ENCODE measurements at places on chromosomes 5 and 9. TPM values are rescaled to one million over a fixed set of nuclear protein-coding genes. Genes with fewer than 3 reads are reported as not detected.
A peak's percentile ranks its signal among the peaks of the same experiment; 100 is the strongest.

Gene IQGAP2
- total RNA-seq: 1.2 TPM

GRCh38 chr5:57280853-57281252, 107.0 kb downstream of the GPBP1 start:
- no peaks in the 10 kb centered on the region for H3K27me3 ChIP-seq
- DNase-seq: no peak
- H3K4me3 ChIP-seq: no peak overlapping the region
- H3K36me3 ChIP-seq: no peaks in the 10 kb centered on the region

DNA sequence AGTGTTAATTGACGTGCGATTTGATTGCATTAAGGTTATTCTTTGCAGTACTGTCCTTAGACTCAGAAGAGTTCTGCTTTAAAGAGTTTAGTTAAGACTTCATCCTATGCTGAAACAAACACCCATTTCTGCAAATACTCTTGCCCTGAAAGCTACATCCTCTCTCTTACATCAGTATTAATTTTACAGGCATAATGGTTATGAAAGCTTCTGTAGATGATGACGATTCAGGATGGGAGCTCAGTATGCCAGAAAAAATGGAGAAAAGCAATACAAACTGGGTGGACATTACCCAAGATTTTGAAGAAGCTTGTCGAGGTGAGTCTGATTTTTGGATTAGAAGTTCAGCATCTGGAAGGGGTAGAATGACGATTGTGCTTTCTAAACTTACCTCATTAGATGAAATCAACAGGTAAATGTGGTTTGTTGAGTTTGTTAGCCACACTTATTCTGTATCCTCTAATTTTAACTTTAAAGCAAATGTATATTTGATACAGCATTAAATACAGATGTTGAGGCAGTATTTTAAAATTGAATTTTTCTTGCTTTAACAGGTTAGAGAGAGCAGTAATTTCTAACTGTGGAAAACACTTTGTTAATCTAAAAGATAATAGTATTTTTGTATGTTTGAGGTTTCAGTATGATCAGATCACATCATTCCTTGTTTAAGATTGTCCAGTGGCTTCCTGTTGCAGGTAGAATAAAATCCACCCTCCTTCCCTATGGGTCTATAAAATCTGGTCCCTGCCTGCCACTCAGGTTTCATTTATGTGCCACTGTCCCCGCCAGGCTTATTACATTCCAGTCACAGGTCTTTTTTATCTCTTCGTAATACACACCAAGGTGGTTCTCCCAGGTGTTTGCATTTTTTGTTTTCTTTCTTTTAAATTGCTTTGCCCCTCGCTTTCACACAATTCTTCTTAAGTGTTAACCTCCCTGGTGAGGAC, 1.3 kb downstream of the NAA35 start:
- DNase-seq: no peak
- peaks cover 34% of the 10 kb centered on the region for H3K36me3 ChIP-seq
- H3K27ac ChIP-seq: peak overlapping the region; percentile 93
- H3K4me1 ChIP-seq: peaks cover 34% of the 10 kb centered on the region
- peak overlapping the region; percentile 96 for H3K4me3 ChIP-seq

DNA sequence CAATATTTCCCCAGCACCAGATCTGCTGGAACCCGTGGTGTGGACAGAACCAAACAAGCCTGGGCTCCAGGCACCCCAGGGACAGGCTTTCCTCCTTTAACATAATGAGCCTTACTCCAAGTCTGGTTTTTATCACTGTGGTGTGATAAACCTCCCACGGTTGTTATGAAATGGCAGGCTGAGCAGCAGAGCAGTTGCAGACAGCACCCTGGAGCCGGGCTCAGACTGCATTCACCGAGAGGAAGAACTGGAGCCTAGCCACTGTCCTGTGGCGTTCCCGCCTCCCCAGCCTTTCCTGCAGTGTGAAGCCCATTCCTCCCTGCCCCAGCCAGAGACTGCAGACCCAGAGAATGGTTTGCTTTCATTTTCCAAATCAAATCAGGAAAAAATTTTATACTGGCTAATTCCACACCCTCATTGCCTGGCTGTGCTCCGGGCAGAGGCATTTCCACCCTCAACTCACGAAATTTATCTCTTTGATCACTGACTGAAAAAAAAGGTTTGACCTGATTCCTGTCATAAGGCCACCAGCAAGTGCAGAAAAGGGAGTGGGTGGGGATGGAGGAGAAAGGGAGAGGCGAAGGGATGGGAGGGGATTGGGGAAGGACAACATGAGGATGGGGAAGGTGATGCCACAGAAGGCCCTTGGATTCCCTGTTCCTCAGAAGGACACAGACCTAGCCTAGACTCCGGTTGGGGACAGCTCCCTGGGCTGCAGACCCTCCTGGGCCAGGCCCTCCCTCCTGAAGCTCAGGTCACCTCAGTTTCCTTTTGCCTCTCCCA, 18.9 kb downstream of the IPPK start:
- no peak overlapping the region for H3K27ac ChIP-seq
- H3K36me3 ChIP-seq: no peaks in the 10 kb centered on the region
- no peak for DNase-seq
- no peaks in the 10 kb centered on the region for H3K4me1 ChIP-seq
- no peaks in the 10 kb centered on the region for H3K27me3 ChIP-seq
- no peak overlapping the region for H3K4me3 ChIP-seq

Gene ADAMTS6
- 0.34 TPM for total RNA-seq

DNA sequence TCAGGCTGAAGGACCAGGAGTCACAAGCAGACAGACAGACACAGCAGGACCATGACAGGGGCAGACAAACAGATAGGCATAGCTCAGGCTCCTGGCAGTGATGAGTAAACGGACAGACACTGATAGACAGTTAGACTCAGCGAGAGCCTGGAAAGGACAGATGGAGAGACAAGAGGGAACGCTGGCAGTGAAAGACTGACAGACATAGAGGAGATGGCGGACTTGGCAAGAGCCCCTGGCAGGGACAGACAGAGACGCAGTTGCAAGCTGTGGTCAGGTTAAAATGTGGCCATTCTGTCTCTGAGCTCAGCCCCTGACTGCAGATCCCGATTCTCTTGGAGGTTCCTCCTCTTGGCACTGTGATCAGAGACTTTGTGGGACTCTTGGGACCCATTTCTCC, 13.6 kb downstream of the CSF2 start:
- no peak overlapping the region for H3K4me3 ChIP-seq
- no peaks in the 10 kb centered on the region for H3K27me3 ChIP-seq
- no peak for DNase-seq
- H3K27ac ChIP-seq: no peak overlapping the region

GRCh38 chr5:122321921-122322320, 9.9 kb downstream of the SNCAIP start:
- no peaks in the 10 kb centered on the region for H3K4me1 ChIP-seq
- no peaks in the 10 kb centered on the region for H3K27me3 ChIP-seq
- no peaks in the 10 kb centered on the region for H3K36me3 ChIP-seq
- no peak overlapping the region for H3K4me3 ChIP-seq
- no peak for DNase-seq
- H3K27ac ChIP-seq: no peak overlapping the region

- H3K36me3 ChIP-seq: no peaks in the 10 kb centered on the region
- no peaks in the 10 kb centered on the region for H3K27me3 ChIP-seq
- H3K4me3 ChIP-seq: no peak overlapping the region
- H3K4me1 ChIP-seq: no peaks in the 10 kb centered on the region
Measured at GRCh38 chr9:131323629-131324028, 34.1 kb downstream of the PLPP7 start.

Gene GLT6D1
- total RNA-seq: not detected

Gene SPATA31A3
- total RNA-seq: not detected

DNA sequence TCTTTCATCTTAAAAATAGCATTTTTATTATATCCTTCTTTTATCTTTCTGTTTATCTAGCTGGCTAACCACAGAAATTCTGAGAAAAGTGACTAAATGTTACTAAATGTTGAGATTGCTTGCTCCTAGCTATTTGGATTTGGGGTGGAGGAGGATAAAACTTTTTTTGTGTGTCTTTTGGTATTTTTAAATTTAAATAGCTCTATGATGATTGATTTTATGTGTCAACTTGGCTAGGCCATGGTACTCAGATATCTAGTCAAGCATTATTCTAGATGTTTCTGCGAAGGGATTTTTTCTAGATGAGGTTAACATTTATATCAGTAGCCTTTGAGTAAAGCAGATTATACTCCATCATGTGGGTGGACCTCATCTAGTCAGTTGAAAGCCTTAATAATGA, 75.0 kb downstream of the GCNT1 start:
- H3K4me1 ChIP-seq: no peaks in the 10 kb centered on the region
- H3K4me3 ChIP-seq: no peak overlapping the region
- H3K36me3 ChIP-seq: no peaks in the 10 kb centered on the region
- DNase-seq: no peak

- H3K36me3 ChIP-seq: no peaks in the 10 kb centered on the region
- H3K27me3 ChIP-seq: no peaks in the 10 kb centered on the region
- no peak for DNase-seq
- peak overlapping the region; percentile 65 for H3K27ac ChIP-seq
- H3K4me3 ChIP-seq: no peak overlapping the region
- peaks cover 21% of the 10 kb centered on the region for H3K4me1 ChIP-seq
Measured at GRCh38 chr5:107389130-107389774, 281.5 kb downstream of the EFNA5 start.

DNA sequence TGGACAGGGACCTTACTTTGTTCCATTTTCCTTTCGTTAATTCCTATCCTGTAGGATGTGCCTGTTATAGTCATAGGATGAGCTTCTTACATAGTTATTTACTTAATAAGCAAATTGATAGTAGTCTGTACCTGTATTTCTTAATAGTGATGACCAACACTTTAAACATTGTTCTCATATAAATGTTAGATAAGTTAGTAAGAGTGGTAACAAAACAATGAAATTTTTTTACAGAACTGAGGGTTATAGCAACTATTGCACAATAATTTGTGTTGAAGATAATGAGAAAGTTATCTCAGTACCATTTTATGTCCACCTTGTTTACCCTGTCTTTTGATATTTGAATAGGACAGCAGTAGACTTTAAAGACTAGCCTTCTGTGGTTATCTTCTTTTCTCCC, 162.9 kb upstream of the ELL2 start:
- H3K4me1 ChIP-seq: peaks cover 7% of the 10 kb centered on the region
- no peak overlapping the region for H3K4me3 ChIP-seq

GRCh38 chr5:43875741-43876140, 272.8 kb downstream of the NNT start:
- H3K4me1 ChIP-seq: no peaks in the 10 kb centered on the region
- H3K27me3 ChIP-seq: no peaks in the 10 kb centered on the region
- no peak for DNase-seq
- no peak overlapping the region for H3K27ac ChIP-seq
- no peak overlapping the region for H3K4me3 ChIP-seq

DNA sequence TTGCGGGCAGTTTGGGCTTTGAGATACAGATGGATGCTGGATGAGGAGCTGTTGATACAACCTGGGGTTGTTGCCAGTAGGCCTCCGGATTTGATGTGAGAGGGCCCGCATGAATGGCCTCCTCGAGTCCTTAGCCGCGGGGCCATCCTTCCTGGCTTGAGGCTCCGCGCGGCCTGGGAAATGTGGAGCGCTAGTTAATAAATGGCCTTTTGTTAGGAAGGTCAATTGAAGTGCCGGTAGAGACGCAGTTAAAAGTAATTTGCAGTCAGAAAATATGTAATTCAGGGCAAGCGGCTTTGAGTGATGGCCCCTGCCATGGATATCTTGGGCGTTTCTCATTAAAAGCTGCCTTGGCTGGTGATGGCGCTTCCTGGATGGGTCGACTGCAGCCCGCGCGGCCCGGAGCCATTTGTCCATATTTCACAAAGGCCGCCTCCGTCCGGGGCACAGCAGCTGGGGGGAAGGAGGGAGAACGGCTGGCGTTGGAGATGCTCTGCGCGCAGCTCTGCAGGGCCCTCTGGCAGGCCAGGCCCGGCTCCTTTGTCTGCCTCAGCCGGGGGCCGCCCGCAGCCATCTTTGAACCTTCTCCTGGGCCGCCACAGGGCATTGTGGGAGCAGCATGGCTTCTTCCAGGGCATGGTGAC, 11.2 kb downstream of the MVB12B start:
- no peaks in the 10 kb centered on the region for H3K36me3 ChIP-seq
- no peak for DNase-seq
- H3K4me3 ChIP-seq: no peak overlapping the region
- no peaks in the 10 kb centered on the region for H3K27me3 ChIP-seq
- H3K4me1 ChIP-seq: peaks cover 49% of the 10 kb centered on the region

Gene ARHGEF39
- not detected for total RNA-seq

DNA sequence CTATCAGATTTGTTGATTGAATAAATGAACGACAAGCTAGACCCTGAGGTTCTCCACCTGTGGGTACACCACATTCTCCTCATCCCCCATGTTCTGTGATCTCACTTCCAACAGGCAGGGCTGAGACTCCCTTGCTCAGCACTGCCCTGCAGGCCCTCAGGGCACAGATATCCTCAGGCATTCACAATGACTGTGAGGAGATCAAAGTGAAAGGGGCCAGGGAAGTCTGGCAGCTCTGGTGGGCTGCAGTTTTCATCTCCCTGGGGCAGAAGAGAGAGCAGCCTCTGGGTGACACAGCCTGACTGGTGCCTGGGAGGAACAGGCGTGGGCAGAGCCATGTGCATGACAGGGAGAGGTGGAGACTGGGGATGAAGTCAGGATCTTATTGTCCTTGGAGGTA, 142.4 kb upstream of the C9orf72 start:
- H3K4me3 ChIP-seq: no peak overlapping the region
- no peak overlapping the region for H3K27ac ChIP-seq
- H3K4me1 ChIP-seq: no peaks in the 10 kb centered on the region

Gene MYMK
- total RNA-seq: 4.5 TPM

DNA sequence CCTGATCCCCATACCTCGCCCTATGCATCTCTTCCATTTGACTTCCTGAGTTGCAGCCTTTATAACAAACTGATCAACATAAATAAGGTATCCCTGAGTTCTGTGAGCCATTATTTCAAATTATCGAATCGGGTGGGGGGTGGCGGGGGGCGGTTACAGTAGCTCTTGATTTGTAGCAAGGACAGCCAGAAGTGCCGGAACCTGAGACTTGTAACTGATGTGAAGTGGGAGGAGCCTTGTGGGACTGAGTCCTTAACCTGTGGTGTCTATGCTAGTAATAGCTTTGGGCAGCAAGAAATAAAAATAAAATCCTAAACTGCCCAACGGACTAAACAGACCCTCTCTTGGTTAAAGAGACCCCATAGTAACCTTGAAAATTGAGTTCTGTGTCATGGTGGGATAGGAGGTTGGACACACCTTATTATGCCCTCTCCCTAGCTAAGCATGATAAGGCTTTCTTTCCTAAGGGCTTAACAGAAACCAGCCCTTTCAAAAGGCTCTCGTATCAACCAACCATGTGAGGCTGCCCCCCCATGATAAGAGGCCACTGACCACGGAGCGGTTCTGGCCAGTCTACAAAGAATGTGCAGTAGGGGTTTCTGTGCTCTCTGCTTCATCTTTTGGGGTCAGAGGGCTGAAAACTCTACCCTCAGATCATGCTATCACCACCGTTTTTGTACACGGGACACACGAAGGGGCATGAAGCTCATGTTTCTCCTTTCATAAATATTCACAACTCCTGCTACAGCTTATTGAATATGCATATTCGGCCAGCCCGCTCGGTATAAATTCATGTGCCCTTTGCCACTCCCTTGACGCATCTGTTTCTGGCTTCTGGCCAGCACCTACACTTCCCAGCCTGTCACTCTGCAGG, 39.5 kb upstream of the IQGAP2 start:
- H3K27ac ChIP-seq: no peak overlapping the region
- no peak overlapping the region for H3K4me3 ChIP-seq
- DNase-seq: no peak
- H3K27me3 ChIP-seq: no peaks in the 10 kb centered on the region

GRCh38 chr9:8256880-8257279, 457.3 kb upstream of the DMAC1 start:
- DNase-seq: no peak
- no peak overlapping the region for H3K27ac ChIP-seq
- H3K4me3 ChIP-seq: no peak overlapping the region
- no peaks in the 10 kb centered on the region for H3K4me1 ChIP-seq
- no peaks in the 10 kb centered on the region for H3K27me3 ChIP-seq

- H3K27me3 ChIP-seq: no peaks in the 10 kb centered on the region
- no peaks in the 10 kb centered on the region for H3K36me3 ChIP-seq
- no peak overlapping the region for H3K27ac ChIP-seq
- H3K4me3 ChIP-seq: no peak overlapping the region
Measured at GRCh38 chr5:38666668-38667498, 110.4 kb upstream of the LIFR start.

Gene SAXO1
- total RNA-seq: not detected

Measured in psoas muscle (tissue), 8 donors.